Osteocyte (in vitro differentiated cells): ENCODE measurements at places on chromosomes 4 and X. TPM values are rescaled to one million over a fixed set of nuclear protein-coding genes. Genes with fewer than 3 reads are reported as not detected.
A peak's percentile ranks its signal among the peaks of the same experiment; 100 is the strongest.

Gene SLC4A4
- 31.5 and 37.7 TPM in 2 replicates for total RNA-seq

Gene CHRDL1
- 0.32 and 0.63 TPM in 2 replicates for total RNA-seq

Gene CT55
- total RNA-seq, result not detected in 2 replicates

Gene RHOXF2
- not detected in 2 replicates for total RNA-seq

- no peak for DNase-seq
Observed at GRCh38 chrX:123873956-123874355, 14.1 kb downstream of the XIAP start.

- DNase-seq, result no peak
Observed at GRCh38 chr4:6281436-6282313, 12.0 kb downstream of the WFS1 start.

- DNase-seq, result no peak
Observed at GRCh38 chrX:155592331-155592730, 20.4 kb downstream of the TMLHE start.

- DNase-seq, result no peak
Observed at GRCh38 chr4:98833384-98833783, 95.5 kb downstream of the EIF4E start.

GRCh38 chr4:4919927-4920326, 60.5 kb downstream of the MSX1 start:
- peak; percentile 79 for DNase-seq

- DNase-seq, result no peak
Observed at GRCh38 chrX:39674490-39675161, 423.1 kb downstream of the BCOR start.

- no peak for DNase-seq
Observed at GRCh38 chrX:123093792-123094191, 90.3 kb upstream of the GRIA3 start.

GRCh38 chr4:105215609-105216313, 69.1 kb downstream of the TET2 start:
- no peak for DNase-seq

DNA sequence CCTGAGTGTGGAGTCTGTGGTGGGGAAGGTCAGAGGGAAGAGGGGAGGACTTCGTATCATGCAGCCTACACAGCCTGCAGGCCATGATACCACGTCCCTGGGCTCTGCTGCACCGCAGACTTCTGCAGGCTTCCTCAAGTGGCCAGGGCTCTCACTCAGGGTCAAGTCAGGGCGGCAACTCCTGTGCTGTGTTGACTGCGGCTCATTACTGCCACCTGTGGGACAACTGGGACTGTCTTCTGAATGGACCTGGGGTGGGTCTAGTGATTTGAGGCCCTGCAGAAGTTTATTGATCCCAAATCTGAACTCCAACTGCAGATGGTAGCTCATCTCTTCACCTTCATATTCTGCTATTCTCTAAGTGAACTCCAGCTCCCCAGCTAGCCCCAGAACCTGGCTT, 167.1 kb downstream of the NSUN7 start:
- DNase-seq, result no peak

DNA sequence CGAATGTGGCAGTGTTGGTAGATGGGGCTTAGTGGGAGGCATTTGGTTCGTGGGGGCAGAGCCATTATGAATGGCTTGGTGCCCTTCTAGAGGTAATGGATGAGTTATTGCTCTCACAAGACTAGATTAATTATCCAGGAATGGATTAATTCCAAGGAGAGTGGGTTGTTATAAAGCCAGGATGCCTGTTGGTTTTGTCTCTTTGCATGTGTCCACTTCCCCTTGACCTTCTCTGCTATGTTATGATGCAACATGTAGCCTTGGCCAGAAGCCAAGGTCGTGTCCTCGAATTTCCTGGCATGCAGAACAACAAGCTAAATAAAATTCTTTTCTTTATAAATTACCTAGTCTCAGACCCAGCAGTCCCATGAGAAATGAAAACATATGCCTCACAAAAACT, 111.2 kb upstream of the PLS3 start:
- DNase-seq, result no peak

GRCh38 chr4:189143263-189143952, 797.3 kb upstream of the FRG1 start:
- no peak for DNase-seq

- no peak for DNase-seq
Observed at GRCh38 chr4:67892253-67892652, 8.5 kb upstream of the TMPRSS11D start.

DNA sequence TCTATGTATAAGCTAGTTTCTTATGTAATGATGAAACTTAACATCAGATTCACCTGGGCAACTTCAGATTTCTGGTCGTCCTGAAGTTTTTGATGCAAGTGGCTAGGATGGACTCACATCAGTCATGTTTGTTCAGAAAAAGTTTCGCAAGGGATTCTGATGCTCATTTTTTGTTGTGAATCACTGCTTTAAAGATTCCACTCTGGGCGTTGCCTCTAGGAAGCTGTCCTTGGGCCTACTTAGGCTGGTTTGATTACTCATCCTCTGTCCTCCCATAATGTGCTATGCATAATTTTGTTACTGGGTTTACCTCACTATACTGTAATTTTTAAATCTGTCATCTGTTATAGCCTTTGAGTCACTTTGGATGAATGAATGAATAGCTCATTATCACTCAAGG, 30.8 kb downstream of the HERC3 start:
- DNase-seq, result no peak

- no peak for DNase-seq
Observed at GRCh38 chrX:97211070-97211469, 327.4 kb downstream of the RPA4 start.

DNA sequence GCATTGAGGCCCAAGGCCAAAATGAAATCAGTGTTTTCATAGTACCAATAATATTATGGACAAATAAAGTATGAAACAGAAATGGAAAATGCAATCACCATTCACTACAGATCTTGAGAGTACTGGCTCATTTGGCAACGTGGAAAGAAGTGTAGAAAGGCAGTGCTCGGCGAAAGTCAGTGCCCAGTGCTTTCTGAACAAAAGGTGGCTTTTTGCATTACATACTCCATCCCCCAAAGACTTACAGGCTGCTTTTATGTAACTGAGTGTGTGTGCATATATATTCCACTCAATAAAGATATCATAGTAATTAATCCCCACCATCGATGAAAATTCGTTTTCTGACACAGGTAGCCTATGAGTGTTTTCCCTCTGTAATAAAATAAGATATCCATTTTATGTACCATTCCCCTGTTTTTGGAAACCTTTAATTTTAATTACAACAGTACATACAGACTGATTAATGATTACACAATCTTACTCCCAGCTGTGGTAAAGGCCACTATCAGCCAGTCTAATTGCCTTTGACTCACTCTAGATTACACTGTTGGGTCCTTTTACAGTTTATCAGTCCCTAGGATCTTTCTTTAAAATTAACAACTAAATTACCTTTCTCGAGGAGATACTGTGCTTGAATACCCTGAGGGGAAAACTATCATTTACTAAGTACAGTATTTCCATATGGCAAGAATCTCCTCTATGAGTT, 65.9 kb downstream of the MAD2L1 start:
- DNase-seq, result no peak

- no peak for DNase-seq
Observed at GRCh38 chrX:43590150-43590549, 65.9 kb upstream of the MAOA start.

- DNase-seq, result no peak
Observed at GRCh38 chr4:54315561-54316538, 86.8 kb downstream of the PDGFRA start.
